Ascending aorta (tissue), 2 donors: ENCODE measurements at places on chromosomes 2 and 18. TPM values are rescaled to one million over a fixed set of nuclear protein-coding genes. Genes with fewer than 3 reads are reported as not detected.

The SMYD1 gene
- total RNA-seq = not detected

The SIX3 gene
- not detected for total RNA-seq

The DYSF gene
- 58.3 TPM for total RNA-seq

The C2orf80 gene
- not detected for total RNA-seq

The ZC3H8 gene
- 0.11 TPM for total RNA-seq

The OXER1 gene
- 0.32 TPM for total RNA-seq

The ZNF804A gene
- not detected for total RNA-seq

The ARHGAP25 gene
- total RNA-seq = 8.3 TPM

The ASIC4 gene
- not detected for total RNA-seq

The SKOR2 gene
- total RNA-seq = not detected

The ANO7 gene
- total RNA-seq = 0.43 TPM

DNA sequence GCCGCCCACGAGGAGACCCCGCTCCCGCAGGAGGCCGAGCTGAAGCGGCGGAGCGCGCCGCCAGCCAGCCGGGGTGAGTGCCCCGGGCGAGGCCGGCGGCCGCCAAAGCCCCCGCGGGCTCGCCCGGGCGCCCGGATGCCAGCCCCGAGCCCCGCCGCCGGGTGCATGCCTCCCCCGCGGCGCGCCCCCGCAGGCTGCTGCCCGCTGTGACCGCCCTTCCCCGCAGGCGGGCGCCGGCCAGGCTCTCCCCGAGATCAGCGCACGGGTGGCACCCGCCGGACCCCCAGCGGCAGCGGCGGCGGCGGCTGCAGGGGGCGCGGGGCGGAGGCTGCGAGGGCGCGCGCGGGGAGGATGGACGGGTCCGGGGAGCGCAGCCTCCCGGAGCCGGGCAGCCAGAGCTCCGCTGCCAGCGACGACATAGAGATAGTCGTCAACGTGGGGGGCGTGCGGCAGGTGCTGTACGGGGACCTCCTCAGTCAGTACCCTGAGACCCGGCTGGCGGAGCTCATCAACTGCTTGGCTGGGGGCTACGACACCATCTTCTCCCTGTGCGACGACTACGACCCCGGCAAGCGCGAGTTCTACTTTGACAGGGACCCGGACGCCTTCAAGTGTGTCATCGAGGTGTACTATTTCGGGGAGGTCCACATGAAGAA lies 470 bp downstream of the KCNF1 start:
- H3K27ac ChIP-seq = no peak overlapping the region
- H3K36me3 ChIP-seq = no peaks in the 10 kb centered on the region
- no peaks in the 10 kb centered on the region for H3K27me3 ChIP-seq
- H3K4me3 ChIP-seq = peak overlapping the region; percentile 30
- no peak for DNase-seq

- H3K4me1 ChIP-seq = no peaks in the 10 kb centered on the region
- DNase-seq = no peak
- no peaks in the 10 kb centered on the region for H3K36me3 ChIP-seq
Measured at GRCh38 chr18:7090771-7091170, 26.8 kb downstream of the LAMA1 start.

GRCh38 chr2:217797661-217798069 lies 205.1 kb downstream of the TNS1 start:
- H3K4me3 ChIP-seq = no peak overlapping the region
- H3K27me3 ChIP-seq = no peaks in the 10 kb centered on the region
- peak; percentile 80 for DNase-seq
- peaks cover 53% of the 10 kb centered on the region for H3K36me3 ChIP-seq
- H3K4me1 ChIP-seq = no peaks in the 10 kb centered on the region

DNA sequence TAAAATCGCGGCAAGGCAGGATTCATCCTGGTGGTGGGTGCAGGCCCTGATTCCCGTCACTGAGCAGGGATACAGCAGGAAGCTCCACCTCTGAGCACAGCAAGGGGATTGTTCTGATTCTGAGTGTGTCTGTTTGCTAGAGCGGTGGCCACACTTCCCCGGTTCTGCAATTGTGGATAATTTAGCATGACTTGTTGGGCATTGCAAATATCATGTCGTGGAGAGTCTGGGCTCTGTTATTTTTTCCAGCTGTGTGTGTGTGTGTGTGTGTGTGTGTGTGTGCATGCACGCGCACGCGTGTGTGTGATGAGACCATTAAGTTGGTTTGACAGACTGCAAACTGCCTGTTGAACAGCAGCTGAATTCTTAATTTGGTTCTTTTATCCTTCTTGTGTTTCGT lies 4.1 kb upstream of the TMEM18 start:
- H3K4me1 ChIP-seq = no peaks in the 10 kb centered on the region
- DNase-seq = no peak
- no peak overlapping the region for H3K4me3 ChIP-seq
- H3K27ac ChIP-seq = no peak overlapping the region
- no peaks in the 10 kb centered on the region for H3K27me3 ChIP-seq

DNA sequence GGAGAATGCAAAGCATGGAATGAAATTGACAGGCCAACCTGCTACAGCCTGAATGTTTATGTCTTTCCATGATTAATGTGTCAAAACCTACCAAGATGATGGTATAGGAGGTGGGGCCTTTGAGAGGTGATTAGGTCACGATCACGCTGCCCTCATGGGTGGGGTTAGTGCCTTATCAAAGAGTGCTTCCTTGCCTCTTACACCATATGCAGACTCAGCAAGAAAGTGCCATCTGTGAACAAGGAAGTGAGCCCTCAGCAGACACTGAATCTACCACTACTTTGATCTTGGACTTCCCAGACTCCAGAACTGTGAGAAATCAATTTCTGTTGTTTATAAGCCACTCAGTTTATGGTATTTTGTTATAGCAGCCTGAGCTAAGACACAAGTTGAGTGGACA lies 147.5 kb upstream of the BCL2L11 start:
- H3K4me1 ChIP-seq = no peaks in the 10 kb centered on the region
- no peak for DNase-seq
- H3K27ac ChIP-seq = no peak overlapping the region
- H3K27me3 ChIP-seq = no peaks in the 10 kb centered on the region
- no peaks in the 10 kb centered on the region for H3K36me3 ChIP-seq

GRCh38 chr2:129067953-129068352 lies 749.3 kb upstream of the HS6ST1 start:
- no peak overlapping the region for H3K4me3 ChIP-seq
- no peak for DNase-seq
- H3K27me3 ChIP-seq = no peaks in the 10 kb centered on the region
- no peak overlapping the region for H3K27ac ChIP-seq
- no peaks in the 10 kb centered on the region for H3K36me3 ChIP-seq

DNA sequence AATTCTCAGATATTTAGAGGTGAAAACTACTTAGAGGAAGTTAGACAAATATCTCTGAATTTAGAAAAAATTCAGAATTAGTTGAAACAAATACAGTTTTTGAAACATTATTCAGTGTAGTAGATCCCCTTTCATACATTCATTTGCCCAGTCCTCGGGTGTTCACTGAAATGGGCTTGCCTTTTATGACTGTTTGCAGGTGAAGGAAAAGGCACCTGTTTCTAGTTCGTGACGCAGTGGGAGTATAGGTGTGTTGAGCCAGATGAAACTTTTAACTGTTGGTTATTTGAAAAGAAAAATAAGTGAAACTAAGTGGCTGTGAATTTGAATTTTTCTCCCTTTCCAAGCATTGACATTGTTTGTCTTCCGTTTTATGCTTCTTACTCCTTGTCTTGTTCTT lies 28.9 kb downstream of the TMEFF2 start:
- no peak overlapping the region for H3K4me3 ChIP-seq
- no peaks in the 10 kb centered on the region for H3K36me3 ChIP-seq
- no peak for DNase-seq
- no peaks in the 10 kb centered on the region for H3K4me1 ChIP-seq

GRCh38 chr2:100419915-100420314 lies 2.4 kb upstream of the CHST10 start:
- no peak for DNase-seq
- no peaks in the 10 kb centered on the region for H3K4me1 ChIP-seq
- no peaks in the 10 kb centered on the region for H3K27me3 ChIP-seq
- H3K4me3 ChIP-seq = no peak overlapping the region
- no peaks in the 10 kb centered on the region for H3K36me3 ChIP-seq

DNA sequence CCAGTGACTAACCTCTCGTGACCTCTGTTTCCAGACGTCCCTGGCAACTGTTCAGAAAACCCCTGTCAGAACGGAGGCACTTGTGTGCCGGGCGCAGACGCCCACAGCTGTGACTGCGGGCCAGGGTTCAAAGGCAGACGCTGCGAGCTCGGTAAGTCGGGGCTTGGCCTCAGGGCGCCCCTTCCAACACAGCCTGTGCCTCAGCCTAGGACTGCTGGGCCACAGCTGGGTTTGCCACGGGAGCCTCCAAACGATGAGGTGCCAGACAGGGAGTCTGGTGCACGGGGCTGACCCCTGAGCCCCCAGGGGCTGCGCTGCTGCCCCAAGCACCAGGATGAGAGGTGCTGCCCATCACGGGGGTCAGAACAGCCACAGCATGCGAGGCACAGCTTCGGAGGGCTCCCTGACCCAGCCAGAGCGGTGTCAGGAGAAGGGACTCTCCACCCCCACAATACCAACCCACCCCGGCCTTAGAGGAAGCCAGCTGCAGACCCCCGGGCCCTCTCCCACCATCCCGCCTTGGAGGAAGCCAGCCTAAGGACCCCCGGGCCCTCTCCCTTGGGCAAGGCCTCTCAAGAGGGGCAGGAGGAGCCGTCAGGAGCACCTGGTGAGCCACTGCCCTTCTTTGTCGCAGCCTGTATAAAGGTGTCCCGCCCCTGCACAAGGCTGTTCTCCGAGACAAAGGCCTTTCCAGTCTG lies 20.3 kb downstream of the MTERF4 start:
- no peak overlapping the region for H3K4me3 ChIP-seq
- no peak for DNase-seq
- H3K36me3 ChIP-seq = peaks cover 46% of the 10 kb centered on the region
- H3K4me1 ChIP-seq = no peaks in the 10 kb centered on the region
- no peak overlapping the region for H3K27ac ChIP-seq

DNA sequence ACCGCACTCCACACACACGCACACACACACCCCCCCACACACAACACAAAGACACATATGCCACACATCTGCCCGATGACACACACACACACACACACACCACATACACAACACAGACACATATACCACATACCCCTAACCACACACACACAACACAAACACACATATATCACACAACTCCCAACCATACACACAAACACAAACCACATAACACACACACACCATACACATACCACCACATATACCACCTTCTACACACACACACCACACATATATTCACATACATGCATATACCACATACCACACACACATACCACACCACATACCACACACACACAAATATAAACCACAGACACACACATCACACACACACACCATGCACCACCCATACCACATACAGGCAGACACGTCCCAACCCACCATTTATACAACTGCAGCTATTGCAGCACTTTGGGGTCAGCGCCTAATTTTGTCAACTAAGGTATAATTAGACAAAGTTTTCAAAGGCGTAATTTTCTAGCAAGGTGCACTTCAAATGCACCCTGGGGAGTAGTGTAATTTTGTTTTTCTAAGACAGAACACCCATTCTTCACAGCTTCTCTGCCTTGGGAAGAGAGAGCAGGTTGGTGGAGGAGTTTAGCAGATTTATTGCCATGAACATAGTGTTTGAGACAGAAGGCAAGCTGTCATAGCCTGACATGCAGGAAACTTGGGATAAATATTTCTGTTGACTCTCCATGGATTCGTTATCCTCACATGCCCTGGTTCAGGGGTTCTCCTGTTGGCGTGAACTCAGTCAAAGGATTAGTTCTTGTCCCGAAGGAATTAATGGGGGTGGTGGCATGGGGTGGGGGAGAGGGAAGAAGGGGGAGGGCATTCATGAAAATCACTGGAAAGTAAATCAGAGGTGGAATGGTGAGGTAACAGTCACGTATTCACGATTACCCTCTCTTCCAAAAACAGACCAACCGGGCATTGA lies 416.1 kb downstream of the LPIN1 start:
- H3K27me3 ChIP-seq = no peaks in the 10 kb centered on the region
- no peaks in the 10 kb centered on the region for H3K4me1 ChIP-seq
- no peak for DNase-seq
- no peak overlapping the region for H3K4me3 ChIP-seq
- no peak overlapping the region for H3K27ac ChIP-seq

- no peaks in the 10 kb centered on the region for H3K4me1 ChIP-seq
- no peak overlapping the region for H3K4me3 ChIP-seq
- DNase-seq = peak; percentile 62
- no peaks in the 10 kb centered on the region for H3K36me3 ChIP-seq
Measured at GRCh38 chr2:221896505-221897151, 324.5 kb upstream of the EPHA4 start.

DNA sequence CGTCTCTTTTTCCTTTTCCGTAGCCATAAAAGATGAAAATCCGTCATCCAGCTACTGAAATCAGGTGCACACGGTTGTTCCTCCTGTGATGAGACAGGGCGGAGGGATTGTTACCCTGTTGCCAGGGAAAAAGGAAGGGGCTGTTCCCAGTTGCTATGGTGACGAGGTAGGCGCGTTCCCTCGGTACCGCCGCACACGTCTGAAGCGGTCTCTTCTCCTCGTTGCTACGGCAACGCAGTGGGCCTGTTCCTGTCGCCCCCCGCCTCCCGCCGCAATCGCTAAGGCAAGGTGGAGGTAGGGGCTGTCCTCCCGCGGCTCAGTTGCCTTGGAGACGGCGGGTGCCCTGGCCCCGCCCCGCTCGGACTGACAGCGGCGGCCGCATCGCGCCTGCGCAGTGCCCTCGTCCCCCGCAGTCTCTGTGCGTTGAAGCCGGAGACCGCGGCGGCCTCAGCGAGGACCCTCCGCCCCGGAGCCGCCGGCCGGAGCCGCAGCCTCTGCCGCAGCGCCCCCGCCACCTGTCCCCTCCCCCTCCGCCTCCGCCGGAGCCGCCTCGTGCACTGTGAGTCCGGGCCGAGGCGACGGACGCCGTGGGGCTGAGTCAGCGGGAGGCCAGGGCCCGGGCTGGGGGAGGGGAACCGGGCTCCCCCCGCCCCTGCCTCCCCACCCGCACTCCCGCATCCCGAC lies at the start of gene MAPRE3:
Gene MAPRE3 (plus strand): TSS at position 394 of the 684 bp plus-strand sequence. CDS start 51,582 bp downstream, outside the sequence.
- peak within 1 kb of the TSS; percentile 76 for H3K4me3 ChIP-seq
- H3K27ac ChIP-seq = peak within 1 kb of the TSS; percentile 72
- no peaks in the 10 kb centered on the region for H3K36me3 ChIP-seq
- no peaks in the 10 kb centered on the region for H3K27me3 ChIP-seq
- peaks cover 6% of the 10 kb centered on the region for H3K4me1 ChIP-seq

- H3K4me1 ChIP-seq = no peaks in the 10 kb centered on the region
- no peaks in the 10 kb centered on the region for H3K36me3 ChIP-seq
Measured at GRCh38 chr2:40841856-40842255, 390.0 kb upstream of the SLC8A1 start.

DNA sequence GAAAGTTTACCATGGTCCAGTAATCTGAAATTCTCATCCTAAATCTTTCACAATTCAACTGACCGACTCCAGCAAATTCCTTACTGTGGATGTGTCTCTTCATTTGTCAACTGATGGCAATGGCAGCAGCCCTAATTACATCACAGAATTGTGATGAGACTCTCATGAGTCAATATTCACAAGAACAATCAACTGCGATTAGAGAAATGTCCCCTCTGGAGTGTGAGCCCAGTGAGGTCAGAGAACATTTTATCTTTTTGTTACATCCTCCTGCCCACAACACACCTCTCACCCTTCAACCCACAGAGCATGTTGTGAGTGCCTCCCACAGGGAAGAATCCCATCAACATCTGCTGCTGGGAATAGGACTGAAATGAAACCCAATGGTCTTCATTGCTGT lies 73.6 kb downstream of the CD226 start:
- H3K27ac ChIP-seq = no peak overlapping the region
- no peak for DNase-seq
- H3K4me3 ChIP-seq = no peak overlapping the region
- no peaks in the 10 kb centered on the region for H3K27me3 ChIP-seq
- H3K36me3 ChIP-seq = no peaks in the 10 kb centered on the region
